ENCODE measurements at places on chromosomes 11 and 22.

- DNase-seq: peak; percentile 17
Measured at GRCh38 chr11:117907276-117908108, 21.7 kb downstream of the TMPRSS13 start.

DNA sequence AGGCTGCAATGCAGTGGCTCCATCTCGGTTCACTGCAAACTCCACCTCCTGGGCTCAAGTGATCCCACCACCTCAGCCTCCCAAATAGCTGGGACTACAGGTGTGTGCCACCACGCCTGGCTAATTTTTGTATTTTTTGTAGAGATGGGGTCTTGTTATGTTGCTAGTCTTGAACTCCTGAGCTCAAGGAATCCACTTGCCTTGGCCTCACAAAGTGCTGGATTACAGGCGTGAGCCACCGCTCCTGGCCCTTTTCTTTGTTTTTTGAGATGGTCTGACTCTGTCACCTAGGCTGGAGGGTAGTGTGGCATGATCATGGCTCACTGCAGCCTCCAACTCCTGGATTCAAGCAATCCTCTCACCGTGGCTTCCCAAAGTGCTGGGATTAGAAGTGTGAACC lies 21.0 kb downstream of the ARFGAP3 start:
- no peak for DNase-seq

DNA sequence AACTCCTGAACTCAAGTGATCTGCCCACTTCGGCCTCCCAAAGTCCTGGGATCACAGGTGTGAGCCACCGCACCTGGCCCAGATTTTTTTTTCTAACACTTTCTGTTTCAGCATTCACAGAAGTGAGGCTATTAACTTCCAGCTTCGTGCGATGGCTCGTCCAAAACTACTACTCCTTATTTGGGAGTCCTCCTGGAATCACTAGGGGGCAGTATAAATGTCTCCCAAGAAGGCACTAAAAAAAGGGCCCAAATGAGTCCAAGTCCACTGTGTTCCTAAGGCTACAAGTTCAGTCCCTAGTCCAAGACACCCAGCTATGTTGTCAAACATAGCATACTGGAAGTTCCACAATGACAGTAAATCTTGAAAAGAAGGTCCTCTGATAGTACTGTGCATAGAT lies 63.2 kb upstream of the BIRC3 start:
- DNase-seq: no peak

GRCh38 chr11:37088573-37088910 lies 490.5 kb upstream of the RAG2 start:
- no peak for DNase-seq

GRCh38 chr22:35116817-35117216 lies 50.9 kb downstream of the ISX start:
- DNase-seq: no peak

DNA sequence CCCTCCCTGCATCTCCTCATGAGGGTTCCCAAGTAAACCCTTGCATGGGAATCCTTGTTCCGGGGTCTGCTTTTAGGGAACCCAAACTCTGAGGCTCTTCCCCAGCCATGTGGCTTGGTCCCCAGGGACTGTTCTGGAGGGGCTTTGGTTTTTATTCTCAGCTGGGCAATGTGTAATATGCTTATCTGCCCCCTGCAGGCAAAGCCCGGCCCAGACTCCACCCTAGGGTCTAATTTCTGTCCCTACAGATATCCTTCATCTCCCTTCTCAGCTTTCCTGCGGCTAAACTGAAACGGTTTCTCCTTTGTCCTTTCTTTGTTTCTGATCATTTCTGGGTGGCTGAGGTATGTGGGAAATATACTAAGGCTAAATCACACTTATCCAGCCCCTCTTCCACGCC lies 37.1 kb downstream of the TST start:
- no peak for DNase-seq

DNA sequence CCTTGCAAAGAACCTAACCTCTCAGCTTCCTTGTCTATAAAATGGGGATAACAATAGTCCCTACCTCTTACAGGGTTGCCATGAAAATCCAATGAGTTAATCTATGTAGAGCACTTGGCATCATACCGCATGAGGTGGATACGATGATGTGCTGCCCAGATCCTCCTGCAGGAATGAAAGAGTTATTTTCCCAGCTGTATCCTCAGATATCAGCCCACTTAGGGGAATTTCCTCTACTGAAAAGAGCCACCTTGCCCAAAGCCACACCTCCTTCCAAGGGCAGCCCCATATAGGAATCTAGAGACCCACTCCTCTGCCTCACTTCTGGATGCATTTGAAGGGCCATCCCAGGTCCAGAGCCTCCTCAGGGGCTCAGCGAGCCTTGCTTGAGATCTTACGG lies 128.4 kb downstream of the CCDC81 start:
- DNase-seq: no peak

GRCh38 chr11:70556884-70557741 lies 158.8 kb downstream of the CTTN start:
- no peak for DNase-seq

DNA sequence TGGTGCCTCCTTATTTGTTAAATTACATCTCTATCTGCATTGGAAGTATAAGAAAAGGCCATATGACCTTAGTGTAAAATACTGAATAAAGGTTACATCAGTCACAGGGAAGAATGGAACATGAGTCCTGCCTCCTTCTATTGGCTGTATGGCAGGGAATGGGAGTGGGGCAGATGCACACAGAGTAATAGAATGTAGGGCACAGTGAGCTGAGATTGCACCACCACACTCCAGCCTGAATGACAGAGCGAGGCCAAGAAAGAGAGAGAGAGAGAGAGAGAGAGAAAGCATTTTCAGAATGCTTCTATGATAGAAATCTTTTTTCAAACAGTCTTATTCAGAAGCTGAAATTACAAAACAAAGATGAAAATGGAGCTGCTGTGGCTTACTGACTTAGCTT lies 58.8 kb downstream of the SLN start:
- no peak for DNase-seq

GRCh38 chr11:116072133-116072532 lies 567.9 kb upstream of the CADM1 start:
- DNase-seq: no peak

- no peak for DNase-seq
Measured at GRCh38 chr22:22681221-22681739, 36.9 kb downstream of the GGTLC2 start.

- DNase-seq: no peak
Measured at GRCh38 chr11:70699294-70700221, 301.2 kb downstream of the CTTN start.

DNA sequence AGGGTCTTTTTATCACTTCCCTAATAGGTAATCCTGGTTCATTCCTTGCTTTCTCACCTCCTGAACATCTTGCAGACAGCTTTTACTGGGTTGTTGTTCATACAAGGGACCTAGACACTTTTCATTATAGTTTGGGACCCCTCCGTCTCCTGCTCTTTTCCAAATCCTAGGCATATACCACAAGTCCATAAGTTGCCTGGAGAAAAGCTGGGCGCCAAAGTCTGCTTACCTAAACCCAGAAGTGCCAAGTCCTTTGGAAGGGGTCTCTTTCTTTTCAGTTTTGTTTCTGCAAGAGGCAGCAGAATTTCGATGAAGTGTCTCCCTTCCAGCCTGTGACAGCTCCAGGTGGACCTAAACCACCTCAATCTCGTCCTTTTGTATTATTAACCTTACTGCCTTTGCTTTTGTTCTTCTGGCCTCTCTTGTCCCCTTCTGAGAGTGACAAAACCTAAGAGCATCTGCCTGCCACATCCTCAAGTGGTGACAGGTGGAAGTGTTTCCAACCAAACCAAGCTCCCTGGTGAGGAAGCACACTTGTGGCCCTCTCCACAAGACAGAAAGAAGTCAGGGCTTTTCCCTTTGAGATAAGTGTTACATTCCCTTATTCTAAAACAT lies 19.5 kb upstream of the P2RY6 start:
- peak; percentile 52 for DNase-seq

DNA sequence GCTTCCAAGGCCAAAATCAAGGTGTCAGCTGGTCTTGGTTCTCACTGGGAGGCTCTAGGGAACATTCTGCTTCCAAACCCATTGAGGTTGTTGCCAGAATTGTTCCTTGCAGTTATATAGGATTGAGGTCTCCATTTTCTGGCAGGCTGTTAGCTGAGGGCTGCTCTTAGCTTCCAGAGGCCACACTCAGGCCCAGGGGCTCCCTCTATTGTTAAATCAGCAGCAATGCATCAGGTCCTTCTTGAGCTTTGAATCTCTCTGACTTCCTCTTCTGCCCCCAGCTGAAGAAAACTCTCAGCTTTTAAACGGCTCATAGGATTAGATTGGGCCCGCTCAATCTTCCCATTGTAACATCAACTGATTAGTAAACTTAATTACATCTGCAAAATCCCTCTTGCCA lies 39.3 kb upstream of the BSX start:
- DNase-seq: no peak

DNA sequence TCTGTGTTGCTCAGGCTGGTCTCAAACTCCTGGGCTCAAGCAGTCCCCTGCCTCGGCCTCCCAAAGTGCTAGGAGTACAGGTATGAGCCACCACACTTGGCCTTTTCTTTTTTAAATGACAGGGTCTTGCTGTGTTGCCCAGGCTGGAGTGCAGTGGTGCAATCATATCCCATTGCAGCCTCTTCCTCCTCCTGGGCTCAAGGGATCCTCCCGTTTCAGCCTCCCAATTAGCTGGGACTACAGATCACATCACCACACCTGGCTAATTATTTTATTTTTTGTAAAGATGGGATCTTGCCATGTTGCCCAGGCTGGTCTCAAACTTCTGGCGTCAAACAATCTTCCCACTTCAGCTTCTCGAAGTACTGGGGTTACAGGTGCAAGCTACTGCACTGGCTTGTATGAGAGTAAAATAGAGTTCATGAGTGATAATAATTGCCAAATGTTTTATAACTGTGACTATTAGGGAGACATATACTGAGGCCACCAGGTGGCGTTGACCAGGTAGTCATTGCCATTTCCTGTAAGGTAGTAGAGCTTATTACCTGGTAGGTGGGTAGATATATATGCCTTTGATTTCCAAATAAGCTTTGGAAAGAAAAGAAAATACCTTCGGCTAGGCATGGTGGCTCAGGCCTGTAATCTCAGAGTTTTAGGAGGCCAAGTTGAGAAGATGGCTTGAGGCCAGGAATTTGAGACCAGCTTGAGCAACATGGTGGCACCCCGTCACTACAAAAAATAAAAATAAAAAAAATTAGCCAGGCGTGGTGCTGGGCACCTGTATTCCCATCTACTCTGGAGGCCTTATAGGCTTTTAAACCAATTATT lies 5.4 kb downstream of the FDX1 start:
- DNase-seq: peak; percentile 68

- no peak for DNase-seq
Measured at GRCh38 chr11:94272738-94273313, 31.6 kb upstream of the IZUMO1R start.

DNA sequence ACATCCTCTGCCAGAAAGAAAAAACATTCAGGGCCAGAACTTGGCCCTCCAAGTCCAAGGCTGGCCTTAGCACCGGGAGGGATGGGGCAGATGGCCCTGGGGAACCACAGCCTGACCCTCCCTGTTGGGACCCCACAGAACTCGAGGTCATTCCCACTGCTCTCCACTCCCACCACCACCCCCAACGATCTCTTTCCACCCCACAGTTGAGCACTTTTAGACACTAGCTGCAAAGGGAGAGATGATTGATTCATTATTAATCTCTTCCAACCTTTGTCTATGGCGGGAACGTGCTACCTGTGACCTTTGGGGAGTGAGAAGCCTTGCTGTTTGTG lies 869.7 kb downstream of the BRD1 start:
- DNase-seq: no peak

DNA sequence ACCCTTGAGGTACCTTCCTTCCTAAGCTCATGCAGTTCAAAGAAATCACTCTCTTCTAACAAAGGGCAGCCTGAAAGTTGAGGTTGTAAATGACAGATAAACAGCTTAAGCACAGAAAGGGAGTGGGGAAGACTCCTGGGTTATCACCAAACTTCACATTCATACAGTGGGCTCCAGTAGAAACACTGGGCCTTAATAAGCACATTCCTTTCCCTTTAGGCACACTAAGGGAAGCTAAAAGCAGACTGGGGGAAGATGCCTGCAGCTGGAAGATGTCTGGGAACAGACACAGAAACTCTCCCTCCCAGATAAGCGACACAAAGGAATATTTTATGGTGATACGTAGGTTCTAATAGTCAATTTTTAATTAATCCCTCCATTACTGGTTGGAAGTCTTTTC lies 350.3 kb upstream of the MPPED2 start:
- DNase-seq: no peak

GRCh38 chr22:17629641-17630040 lies 1.1 kb upstream of the ATP6V1E1 start:
- DNase-seq: peak; percentile 4

DNA sequence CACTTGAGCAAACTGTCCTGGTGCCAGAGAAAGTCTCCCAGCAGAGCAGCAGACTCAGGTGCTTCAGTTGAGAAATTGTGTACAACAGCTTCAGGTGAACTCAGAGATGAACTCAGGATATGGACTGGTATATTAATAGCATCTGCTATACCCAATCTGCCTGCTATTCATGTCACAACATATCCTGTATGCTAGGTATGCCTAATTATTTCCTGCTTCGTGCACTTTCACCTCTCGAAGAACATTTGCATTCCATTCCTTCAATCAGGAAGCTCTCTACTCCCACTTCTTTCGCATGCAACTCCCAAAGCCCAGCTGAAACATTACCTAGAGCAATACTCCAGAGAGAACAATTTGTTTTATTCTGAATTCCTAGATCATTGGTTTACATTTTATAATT lies 207.7 kb downstream of the KCNA4 start:
- no peak for DNase-seq

- DNase-seq: no peak
Measured at GRCh38 chr11:101582989-101583250, 887 bp downstream of the TRPC6 start.

- no peak for DNase-seq
Measured at GRCh38 chr11:57370251-57370650, 10.7 kb downstream of the PRG3 start.

DNA sequence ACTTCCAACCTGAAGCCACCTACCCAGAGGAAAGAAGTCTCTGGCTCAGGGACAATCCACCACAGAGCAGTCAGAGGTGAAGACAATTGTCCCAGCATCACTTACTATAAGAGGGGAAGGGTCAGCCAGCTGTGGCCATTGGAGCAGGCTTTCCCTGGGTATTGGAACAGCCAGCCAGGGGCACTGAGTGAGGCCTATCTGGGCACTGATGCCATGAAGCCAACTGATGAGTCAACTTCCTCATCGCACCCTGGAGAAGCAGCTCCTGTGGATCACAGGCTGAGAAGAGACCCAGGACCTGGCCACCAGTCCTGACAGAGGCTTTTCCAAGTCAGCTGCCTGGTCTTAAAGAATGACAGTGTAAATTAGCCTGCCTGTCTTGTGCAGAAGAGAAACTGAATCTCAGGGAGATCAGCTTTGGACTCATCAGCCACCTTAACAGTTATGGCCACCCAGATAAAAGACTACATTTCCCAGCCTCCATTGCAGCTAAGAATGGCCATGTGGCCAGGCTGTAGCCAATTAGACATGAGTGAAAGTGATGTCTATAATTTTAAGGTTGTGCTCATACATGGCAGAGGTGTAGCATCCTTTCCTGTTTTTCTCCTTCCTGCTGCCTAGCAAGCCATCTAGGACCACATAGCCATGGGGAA lies 19.0 kb downstream of the CHST1 start:
- DNase-seq: no peak

GRCh38 chr11:92557879-92558278 lies 333.3 kb downstream of the FAT3 start:
- no peak for DNase-seq

- DNase-seq: no peak
Measured at GRCh38 chr11:118175993-118176777, at the start of gene SCN2B. SCN2B (minus strand) TSS chr11:118176639; CDS start chr11:118176431, 208 bp downstream.

Measured in CD4-positive, CD25-positive, alpha-beta regulatory T cell (primary cell).